DMS 273 treated with DMSO at 0.1 percent for 48 hours (cell line): ENCODE measurements at places on chromosomes 7 and 10.

DNA sequence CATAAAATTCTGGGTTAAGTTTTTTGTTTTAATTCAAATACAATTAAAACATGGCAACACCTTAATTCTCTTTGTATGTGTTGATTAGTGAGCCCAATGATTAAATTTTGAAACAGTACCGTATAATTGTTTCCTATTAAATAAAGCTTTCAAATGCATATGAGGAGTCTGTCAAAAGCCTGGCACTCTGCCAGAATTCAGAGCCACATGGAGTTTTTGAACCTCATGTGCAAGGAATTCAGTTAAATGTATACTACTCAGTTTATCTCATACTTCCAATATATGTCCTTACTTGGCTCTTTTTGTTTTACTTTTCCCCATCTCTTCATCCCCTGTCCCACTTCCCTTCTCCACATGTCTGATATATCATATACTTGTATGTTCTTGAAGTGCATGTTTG is 165.6 kb upstream of the FAM3C start:
- no peak for DNase-seq

DNA sequence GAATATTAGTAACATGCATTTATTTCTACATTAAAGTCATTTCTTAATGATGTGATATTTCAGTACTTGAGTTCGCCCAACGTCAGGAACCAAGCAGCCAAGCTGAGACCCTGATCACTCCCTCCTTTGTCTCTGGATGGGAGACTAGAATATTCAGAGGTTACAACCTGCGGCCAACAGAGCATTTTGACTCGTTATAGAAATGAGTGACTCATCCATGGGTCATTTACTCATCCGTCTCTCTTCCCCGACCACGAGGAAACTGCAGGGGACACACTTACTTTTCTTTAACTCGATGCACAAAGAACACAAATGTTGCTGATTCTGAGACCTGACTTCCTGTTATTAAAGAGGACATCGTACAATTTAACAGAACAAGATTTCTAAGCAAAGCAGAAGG is 343.3 kb downstream of the FRMD4A start:
- no peak for DNase-seq

DNA sequence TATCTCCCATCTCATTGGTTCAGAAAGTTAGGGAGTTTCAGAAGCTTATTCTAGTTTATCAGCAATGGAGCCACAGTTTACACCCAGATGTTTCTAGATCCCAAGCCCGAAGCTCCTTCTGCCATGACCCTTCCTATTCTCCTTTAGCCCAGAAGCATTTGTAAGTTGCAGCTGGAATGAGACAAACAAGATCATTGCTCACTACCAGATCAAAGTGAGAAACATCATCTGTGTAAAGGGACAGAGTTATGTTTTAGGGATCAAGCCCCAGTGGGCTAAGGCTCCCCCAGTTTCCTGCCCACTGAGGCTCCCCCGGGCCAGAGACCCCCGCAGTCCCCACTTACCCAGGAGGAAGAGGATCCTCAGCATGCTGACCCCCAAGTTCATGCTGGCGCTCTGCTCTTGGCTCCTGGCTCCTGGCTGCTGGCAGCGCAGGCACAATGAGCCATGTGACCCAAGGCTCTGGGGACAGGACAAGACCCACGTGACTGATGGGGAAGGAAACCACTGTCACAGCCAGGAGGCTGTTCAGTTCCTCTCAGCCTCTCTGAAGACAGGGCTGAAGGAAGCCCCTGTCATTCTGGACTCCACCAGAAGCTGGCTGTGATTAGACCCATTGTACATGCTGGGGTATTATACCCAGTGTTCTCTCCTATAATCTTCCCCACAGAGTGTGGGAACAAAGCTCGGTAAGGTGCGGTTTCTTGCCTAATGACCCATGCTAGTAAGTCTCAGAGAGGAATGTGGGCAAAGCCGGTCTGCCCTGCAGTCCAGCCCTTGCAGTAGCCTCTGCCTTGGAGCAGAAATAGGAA is at the start of gene TMEM273:
TSS of gene TMEM273 (minus strand) at position 442 of the 812 bp plus-strand sequence. CDS start at position 387, 55 bp downstream.
- DNase-seq = no peak

GRCh38 chr7:7773334-7774309 is 55.2 kb upstream of the RPA3 start:
- no peak for DNase-seq

DNA sequence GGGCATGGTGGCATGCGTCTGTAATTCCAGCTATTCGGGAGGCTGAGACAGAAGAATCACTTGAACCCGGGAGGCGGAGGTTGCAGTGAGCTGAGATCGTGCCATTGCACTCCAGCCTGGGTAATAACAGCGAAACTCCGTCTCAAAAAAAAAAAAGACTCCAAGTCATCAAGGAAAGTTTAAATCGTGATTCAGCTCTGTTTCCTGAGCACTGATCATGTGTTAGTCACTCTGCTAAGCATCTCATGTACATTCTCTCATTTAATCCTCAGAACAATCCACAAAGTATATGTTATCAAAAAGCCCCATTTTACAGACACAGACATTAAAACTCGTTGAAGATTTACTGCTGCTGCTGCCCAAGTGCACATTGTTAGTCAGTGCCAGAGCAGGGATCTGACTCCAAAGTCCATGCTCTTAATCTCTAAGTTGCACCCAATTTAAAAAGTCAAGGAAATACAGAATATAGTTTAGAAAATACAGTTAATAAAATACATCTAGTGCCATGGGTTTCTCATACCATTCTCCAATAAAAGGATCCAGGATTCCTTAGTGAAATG is 6.2 kb downstream of the PIK3AP1 start:
- DNase-seq = no peak

GRCh38 chr7:70504254-70504653 is 627.7 kb upstream of the GALNT17 start:
- no peak for DNase-seq

DNA sequence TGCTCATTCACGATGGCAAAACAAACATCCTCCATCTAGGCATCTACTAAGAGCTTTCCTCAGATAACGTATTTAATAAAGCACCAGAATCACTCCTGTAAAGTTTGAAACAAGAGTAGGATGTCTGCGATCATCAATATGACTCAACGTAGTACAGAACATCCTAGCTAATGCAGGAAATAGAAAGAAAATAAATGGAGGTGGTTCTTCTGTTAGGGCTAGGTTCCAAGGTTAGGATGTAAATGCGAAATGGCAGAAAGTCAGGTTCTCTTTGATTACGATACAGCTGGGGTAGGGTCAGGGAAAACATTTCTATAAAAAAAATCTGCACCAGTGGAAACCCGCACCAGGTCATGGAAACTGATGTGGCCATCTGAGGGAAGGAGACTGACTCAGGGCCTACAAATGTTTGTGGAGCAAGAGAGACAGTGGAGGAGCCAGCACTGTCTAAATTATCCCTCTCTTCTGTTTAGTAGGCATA is 29.1 kb downstream of the CCDC6 start:
- DNase-seq = no peak

DNA sequence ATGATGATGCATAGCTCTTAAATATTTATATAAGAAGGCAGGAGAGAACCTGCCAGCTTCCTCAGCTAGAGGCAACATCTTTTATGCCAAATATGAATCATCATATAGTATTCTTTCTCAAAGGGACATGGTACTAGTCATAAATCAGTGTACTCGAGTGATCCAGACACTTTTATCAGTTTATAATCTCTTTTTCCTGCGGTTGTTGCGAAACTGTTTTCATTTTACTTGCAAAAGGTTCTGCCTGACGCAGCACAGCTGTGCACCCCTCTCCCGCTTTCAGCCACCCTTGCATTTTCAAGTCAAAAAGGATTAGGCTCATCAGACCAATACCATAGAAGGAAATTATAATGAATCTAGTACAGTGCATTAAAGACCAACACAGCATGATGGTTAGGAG is 332.3 kb upstream of the PRKCQ start:
- DNase-seq = no peak

DNA sequence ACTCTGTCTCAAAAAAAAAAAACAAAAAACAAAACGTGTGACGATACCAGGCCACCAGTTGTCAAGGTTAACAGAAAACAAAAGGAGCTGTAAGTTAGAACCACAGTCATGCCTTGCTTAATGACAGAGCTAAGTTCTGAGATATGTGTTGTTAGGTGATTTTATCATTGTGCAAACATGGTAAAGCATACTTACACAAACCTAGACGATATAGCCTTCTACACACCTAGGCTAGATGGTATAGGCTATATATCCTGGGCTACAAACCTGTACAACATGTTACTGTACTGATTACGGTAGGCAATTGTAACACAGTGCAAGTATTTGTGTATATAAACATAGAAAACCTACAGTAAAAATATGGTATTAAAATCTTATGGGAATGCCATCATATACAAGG is 564.2 kb downstream of the HTR7 start:
- DNase-seq = no peak

- no peak for DNase-seq
Measured at GRCh38 chr7:93855797-93856196, 34.8 kb downstream of the TFPI2 start.

DNA sequence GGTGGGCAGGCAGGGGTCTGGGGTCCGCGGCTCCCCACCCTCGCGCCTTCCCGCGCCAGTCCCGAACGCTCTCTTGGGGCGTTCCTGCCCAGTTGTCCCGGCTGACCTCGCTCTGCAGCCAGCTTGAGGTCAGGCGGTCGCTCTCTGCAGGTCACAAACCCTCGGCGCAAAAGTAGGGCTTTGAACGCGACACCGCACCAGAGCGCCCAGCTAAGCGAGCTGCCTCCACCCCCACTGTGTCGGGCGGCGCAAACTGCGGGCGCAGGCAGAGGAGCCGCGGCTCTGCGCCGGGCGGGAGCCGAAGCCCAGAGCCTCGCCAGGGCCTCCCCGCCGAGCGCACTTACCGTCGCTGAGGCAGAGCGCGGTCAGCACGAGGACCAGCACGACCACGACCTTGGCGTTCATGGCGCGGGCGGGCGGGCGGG is 284 bp downstream of the CXCL12 start:
- no peak for DNase-seq

GRCh38 chr10:115093286-115093775 is at the start of gene ATRNL1:
Gene ATRNL1 (plus strand): TSS chr10:115093365. CDS start chr10:115093751, 386 bp downstream.
- no peak for DNase-seq
